Stimulated activated CD8-positive, alpha-beta memory T cell treated with anti-CD3 and anti-CD28 coated beads, Interleukin-7, amount 100 ng/mL, for 1 hour (primary cell): ENCODE measurements at places on chromosomes 1 and 21.

DNA sequence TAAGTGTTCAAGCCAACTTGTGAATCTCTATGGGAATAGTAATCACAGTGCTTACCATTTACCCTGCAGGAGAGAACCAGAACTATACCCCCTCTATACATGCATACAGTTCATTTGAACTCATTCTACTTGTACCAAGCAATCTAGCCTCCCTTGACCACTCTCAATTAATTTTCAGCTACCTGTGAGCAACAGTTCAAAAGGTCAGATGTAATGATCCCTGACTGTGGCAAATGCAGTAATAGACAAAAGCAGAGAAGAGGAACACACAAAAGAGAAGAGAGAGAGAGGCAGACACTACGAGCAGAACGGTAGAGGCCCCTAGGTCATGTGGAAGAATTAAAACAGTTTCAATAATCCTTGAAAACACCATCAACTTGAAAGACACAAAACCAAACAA, 52.8 kb downstream of the FMO4 start:
- no peak for DNase-seq

DNA sequence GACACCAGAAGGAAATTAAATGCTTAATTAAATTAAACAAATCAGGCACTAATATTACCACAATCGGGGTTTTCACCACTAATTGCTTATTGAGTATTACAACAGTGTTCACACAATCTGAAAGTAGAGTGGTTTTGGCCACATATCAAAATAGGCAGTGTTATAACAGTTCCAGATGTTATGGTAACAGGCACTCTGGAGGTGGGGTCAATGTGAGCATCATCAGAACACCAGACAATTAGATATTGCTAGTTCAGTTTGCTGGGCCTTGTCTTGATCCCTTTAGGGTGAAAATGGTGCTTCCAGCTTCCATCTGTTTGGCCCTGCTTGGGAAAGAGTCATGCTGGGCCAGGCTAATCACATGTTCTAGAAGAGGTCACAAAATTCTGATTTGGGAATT, 14.5 kb upstream of the DDAH1 start:
- DNase-seq, result no peak

DNA sequence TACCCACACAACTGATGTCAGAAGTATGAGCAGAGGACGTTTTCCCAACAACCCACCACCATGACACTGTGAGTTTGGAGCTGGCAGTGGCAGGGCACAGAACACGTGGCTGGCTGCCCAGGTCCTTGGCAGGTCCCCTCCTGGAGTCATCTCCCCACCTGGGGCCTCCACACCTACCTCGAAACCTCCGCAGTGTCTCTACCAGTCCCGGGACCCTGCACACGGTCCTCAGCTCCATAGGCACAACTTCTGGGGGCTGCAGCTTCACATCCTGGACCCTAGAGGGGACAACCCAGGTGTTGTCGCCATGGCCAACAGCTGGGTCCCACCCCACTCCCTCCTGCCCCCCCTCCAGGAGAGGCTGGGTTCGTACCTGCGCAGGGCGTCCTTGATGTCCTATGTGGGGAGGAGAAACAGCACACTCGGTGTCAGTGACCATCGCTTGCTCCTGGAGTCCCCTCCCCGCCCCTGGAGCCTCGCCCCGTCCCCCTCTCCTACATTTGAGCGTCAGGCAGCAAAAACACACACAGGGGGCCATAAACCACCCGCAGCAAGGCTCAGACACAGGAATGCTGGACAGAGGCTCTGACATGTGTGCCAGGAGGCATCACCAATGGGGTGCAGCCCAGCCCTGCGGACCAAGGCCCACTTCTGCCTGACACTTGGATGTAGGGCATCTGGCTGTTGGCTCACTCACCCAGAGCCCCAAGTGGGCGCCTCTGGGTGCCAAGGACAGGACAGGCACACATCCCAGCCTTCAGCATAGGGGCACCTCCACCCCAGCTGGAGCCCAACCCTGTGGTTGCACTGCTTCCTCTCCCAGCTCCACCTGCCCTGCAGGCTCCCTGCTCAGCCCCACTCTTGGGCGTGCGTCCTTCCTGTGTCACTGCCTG, 9.6 kb downstream of the TRIM11 start:
- no peak for DNase-seq

DNA sequence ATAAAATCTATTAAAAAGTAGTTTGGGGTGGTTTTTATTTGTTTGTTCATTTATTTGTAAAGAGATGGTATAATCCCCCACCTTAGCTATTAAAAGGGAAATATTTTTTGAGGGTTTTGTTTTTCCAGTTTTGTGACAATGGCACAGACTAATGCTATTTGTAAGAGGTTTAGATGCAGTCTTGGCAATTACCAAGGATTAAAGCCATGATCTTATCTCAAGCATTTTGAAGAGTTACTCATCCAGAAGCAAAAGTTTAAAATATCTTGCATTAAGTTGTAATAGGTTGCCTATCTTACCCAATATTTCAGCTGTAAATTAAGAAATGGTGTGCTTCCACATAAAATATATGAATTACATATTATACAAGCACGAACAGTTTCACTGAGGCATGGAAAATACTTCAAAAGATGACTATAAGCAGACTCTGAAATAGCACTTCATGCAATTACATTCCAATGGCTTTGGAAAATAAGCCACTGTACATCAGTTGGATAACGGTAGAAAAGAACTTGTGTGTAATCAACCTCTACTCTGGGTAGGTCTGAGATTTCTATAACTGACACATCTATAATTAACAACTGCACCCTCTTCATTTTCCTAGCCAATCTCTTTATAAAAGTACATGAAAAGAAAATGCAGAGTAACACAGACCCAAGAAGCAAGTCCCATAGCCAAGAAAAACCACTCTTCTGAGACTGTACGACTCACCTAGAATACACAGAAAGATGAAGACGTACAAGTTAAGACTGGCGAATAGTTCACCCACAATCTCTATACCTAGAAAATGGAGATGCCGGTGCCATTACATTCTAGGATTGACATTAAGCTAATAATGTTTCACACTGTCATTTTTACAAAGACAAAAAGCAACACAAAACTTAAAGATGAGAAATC, 95.2 kb downstream of the PTPN14 start:
- no peak for DNase-seq

DNA sequence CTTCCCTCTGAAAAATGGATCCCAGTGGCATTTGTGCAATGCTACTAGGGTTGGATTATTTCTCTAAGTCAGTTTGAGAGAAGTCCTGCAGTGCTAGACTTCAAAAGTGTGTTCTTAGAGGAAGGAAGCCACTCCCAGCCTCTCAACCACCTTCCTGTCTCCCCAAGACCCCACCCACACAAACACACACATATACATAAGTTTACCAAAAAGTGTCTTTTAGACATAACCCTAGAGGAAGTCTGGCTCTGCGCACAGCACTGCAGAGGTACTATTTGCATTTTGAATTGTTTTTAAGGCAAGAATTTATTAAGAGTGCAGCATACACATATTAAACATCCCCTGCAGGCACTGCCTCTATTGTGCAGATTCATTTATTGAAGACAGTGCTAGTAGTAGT, 127.3 kb downstream of the HHIPL2 start:
- no peak for DNase-seq

DNA sequence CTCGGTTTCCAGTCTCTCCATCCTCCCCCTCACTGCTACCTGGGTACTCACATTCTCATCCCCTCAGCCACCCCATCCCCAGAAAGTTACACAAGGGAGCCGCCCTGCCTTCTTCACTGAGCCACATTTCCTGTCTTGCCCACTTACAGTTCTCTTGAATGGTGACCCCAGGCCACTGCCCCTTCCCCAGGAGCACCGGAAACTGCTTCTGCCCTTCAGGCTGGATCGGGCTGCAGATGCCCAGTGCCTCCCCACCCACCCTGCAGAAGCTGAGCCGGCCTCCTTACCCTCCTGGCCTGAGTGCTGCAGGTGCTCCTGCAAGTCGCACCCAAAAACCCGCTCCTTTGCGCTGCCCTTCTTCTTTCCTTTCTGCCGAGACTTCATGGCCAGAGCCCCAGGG, 450 bp downstream of the ARHGAP30 start:
- no peak for DNase-seq

- DNase-seq, result no peak
Measured at GRCh38 chr1:169078163-169078883, 28.2 kb upstream of the ATP1B1 start.

DNA sequence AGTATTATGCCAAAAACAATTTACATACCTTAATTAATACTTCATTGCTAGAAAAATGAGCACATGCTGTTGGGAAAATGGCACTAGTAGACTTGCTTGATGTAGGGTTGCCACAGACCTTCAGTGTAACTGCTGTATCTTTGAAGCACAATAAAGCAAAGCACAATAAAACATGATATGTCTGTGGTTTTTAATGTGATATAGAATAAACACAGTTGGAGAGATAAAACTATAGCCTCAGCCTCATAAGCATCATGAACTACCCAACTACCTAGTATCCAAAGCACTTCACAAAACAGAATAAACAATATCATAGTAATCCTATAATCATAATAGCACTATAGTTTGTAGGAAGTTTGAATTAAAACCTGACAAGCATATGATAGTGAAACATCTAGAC, 143.5 kb downstream of the SYT14 start:
- DNase-seq, result no peak

DNA sequence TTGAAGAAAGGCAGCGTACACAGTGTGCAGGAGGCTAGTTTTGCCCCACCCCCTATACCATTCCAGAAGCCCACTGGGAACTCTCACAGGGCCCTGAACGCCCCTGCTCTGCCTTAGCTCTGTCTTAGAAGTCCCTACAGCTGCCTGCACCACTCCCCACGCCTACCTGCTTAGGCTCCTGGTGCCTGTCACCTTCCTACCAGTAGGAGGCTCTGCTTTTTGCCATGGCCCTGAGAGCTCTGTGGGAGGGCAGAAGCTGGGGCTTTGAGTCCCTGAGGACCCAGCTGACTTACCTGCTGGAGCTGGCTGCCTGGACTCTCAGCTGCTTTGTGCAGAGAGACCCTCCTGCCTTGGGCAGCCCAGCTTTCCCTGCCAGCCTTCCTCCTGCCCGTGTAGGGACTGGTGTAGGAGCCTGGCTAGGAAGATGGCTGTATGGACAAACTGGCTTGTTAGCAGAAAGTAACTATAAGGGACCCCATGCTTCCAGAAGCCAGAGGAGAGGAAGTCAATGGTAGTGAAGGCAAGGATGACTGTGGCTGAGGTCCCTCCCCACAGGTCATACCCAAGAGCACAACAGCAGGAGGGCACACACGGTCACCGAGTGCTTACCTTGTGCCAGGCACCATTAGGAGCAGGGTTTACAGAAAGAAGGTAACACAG, 9.8 kb upstream of the CELSR2 start:
- no peak for DNase-seq

DNA sequence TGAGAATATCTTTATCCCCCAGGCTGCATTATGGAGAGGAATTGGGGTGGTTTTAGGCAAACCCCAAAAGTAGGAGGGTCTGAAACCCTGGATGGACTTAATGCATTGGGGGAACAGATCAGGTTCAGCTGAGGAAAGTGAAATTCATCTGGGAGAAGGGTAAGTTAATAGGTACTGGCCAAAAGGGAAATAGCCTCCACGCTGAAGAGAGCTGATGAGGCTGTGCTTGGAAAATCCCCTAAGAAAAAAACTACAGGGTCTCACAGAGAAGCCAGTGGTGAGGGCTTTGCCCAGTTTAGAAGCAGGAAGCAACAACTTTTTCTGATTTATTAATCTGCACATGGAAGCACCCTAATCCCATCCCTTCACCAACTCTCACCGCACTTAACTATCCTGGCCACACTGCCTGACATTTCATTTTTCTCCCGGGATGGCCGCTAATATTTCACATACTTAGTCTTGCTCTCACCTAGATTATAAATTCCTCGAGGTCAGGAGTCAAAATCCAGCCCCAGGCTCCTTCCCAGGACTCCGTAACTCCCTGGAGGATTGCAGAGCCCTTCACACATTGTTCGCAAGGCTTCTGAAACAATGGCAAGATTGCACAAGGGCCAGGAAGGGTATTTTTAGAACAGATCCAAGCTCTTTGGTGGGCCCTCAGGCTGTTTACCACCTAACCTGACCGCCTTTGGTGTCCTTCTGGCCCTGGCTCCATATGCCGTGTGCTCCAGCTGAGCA, 60.9 kb upstream of the TARBP1 start:
- DNase-seq, result no peak

DNA sequence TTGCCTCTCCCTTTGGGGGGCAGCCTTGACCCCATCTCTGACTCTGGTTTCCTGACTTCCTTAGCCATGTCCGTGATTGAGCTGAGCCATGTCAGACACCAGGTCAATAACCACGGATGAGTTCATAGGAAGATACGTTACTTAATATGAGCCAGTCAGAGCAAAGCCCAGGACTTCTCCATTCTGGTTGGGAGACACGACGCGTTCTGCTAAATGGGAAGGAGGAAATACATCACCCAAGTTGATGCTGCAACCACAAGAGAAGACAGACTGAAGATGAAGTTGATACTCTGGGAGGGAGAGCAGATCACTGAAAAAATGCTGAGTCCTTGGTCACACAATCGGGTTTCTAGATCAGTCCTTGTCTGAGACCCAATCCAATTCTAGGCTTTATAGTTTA, 90.9 kb downstream of the MATN1 start:
- no peak for DNase-seq

DNA sequence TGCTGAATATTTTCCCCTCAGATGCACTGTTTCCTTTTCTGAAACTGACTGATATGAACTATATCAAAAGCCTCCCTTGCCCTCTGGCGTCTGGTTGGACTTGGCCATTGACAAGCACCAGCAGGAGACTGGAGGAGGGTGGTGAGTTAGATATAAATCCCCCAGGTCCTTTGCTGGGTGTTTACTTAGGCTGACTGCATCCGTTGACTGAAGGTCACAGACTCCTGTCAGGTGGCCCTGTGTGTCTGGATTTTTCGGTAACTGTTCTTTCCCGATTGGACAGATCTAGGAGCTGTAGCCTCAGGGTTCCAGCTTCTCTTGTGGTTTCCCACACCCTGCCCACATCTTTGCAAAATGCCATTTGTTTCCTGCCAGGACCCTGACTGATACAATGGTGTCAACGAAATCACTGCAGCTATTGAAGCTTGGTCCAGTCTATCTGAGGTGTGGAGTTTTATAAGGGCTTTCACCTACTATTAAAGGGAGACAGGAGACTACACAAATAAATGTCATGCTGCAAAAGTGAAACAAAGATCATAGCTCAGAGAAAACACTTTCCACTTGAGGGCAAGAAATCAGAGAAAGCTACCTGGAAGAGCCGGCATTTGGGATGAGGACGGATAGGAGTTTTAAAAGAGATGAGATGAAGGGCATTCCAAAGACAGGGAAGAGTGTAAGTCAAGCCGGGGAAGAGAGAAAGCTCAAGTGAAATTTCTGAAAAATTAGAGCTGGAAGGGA, 1.5 kb upstream of the MAGI3 start:
- DNase-seq, result no peak

DNA sequence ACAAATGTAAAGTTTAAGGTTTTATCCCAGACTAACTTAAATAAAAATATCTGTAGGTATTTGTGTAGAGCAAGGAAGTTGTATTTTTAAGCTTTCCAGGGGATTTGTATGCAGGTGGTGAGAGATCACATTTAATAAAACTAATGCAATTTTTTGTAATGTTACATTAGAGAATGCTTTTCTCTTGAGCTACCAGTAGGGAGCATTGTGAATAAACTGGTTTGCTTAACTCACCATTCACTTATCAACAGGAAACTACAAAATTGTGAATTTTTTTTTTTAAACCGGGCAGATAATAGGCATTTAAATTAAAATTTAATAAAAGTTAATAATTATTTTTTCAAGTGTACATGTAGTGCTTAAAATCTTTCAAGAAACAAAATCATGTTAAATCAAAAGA, 78.6 kb downstream of the IVNS1ABP start:
- DNase-seq, result no peak
